ENCODE measurements at places on chromosomes 4 and X.

DNA sequence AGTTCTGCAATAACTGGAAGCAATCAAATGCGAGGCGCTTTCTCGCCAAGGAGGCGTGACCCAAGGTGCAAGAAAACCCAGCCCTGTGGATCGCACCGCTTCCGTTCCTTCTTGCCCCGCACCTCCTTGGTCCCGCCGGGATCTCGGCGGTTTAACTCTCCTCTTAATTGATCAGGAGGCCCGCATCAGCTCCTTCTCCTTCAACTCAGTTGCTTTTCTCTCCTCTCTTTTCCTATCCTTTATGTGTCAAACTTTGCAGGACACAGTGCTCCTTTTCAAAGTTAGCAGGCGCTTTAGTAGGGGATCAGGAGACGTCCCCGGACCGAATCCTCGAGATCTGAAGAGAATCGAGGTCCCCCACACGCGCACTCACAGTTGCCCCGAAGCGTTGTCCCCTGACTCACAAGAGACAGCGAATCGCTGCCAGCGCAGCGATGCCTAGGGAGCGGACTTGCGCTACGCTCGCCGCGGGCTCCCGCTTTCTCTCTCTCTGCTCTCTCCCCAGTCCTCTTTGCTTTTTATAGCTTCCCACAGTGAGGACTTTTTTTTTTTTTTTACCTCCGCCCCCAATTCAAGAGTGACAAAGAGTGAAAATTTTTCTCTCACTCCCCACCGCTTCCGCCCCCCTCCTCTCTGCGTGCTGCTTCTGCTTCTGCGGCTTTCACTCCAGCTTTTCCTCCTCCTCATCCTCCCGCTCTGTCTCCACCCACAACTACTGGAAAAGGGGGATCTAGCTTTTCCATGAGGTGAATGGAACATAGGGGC lies at the start of gene DKK2:
Gene DKK2, minus strand, starts transcription at position 495 of the 765 bp plus-strand sequence. CDS start 722 bp downstream, outside the sequence.
- DNase-seq: no peak

GRCh38 chr4:114599903-114600552 lies 1.4 kb downstream of the UGT8 start:
- DNase-seq: no peak

DNA sequence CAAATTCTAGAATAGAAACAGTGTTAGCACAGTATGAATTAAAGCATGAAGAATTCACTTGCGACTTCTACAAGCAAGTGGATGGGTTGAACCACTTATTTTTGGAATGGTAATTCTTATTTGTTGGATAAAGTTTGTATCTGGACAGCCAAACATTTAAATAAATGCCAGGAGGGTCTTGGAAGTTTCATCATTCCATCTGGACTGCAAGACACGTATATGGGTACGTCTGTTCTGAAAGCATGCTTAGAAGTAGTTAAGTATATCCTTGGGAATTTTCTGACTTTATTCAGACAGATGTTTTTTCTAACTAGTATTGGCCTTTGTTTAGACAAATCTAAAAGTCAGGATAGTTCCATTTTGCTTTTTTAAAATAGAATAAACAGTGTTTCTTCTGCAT lies 77.5 kb upstream of the CASK start:
- no peak for DNase-seq

DNA sequence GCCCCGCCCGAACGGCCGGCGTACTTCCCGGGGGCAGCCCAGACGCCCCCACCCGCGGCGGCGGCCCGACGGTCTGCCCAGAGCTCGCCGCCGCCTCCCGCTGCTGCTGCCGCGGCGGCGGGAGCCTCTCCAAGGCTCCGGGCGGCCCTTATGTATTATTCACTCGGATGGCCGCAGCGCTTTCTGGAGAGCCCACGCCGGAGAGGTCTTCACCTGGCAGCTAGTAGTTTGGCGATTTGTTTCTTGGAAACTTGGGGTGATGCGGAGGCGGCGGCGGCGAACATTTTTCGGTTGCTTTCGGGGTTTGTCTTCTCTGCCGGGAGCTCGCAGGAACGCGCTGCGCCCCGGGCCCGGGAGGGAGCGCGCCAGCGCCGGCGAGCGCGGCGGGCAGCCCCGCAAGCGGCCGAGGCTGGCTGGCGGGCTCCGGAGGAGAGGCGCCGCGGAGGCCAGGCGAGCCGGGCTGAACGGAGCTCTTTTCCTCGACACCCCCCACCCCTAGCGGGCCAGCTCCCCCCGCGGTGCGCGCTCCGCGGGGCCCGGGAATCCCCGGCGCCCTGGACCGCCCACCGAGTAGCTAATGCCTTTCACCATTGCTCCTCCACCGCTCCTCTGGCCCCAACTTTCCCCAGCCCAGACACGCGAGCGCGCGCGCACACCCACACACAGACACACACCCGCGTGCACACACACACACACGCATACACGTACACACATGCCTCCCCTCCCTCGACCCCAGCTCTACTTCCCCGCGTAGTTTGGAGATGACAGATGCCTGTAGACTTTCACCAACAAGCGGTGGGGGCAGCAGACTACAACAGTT lies 113.5 kb downstream of the DHX15 start:
- peak; percentile 23 for DNase-seq

DNA sequence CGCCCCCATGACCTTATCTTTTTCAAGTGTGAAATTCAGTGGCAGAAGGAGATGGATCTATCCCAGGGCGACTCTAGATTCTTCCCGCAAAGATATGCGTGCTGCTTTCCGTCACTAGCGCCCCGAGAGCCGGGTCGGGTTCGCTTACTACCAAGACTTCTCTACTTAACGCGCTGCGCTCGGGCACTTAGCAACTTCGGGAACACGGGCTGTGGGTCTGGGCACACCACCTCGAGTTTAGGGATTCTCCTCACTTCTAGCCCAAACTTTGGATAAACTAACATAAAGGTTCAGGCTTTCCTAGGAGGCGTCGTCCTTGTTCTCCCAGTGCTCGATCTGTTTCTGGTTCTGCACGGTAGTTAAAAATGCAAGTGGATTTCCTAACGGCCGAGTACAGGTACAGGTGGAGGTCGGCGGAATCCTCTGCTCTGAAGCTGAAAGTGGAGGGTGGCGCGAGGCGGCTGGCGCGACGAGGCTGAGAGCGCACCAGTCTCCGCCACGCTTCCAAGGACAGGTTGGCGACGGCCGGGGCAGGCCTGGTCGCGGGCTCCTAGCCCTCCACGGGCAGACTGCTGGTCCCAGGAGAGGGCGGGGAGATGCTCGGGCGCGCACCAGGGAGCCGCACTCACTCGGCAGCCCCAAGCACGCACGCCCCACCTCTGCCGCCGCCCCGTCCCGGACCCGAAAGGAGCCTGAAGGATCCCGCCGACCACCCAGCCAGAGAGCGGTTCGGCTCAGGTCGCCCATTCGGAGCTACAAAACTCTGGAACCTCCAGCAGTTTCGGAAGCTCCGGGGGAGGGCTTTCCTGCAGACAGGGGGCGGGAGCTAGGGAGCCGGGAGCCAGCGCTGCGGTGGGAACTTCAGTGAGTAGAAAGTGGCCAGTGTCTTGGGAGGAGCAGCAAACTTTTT lies 100.8 kb upstream of the TENM3 start:
- no peak for DNase-seq

DNA sequence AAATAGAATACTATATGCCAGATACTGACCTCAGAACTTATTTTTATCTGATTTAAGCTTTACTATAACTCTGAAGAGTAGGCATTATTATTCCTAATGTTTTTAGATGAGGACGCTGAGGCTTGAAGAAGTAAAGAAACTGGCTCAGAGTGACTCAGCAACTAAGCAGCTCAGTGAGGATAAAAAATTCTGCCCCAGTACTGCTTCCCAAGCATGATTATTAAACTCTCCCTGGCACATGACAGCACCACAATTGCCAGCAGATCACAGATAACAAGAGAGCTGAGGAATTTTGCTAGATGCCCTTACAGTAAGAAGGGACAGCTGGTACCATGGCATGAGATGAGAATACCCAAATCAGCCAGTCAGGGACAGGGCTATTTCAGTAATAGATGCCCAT lies 219.4 kb downstream of the NKX6-1 start:
- DNase-seq: no peak

GRCh38 chrX:816411-816810 lies 185.8 kb downstream of the SHOX start:
- DNase-seq: no peak

- DNase-seq: no peak
Measured at GRCh38 chr4:138857416-138857815, 158.2 kb upstream of the NOCT start.
